ENCODE measurements at places on chromosomes 4 and X. TPM values are rescaled to one million over a fixed set of nuclear protein-coding genes. Genes with fewer than 3 reads are reported as not detected.

Gene STAG2
- total RNA-seq: 168 TPM

Gene RAB40A
- 1.7 TPM for total RNA-seq

Gene TMEM150C
- total RNA-seq: 10.2 TPM

Gene PCYT1B
- total RNA-seq: 3.2 TPM

Gene SOD3
- 27.1 TPM for total RNA-seq

Gene CC2D2A
- total RNA-seq: 40.5 TPM

Gene WFS1
- total RNA-seq: 20.5 TPM

Gene AGA
- total RNA-seq: 22.2 TPM
